Foreskin fibroblast (primary cell): ENCODE measurements at places on chromosomes 1 and 21.

GRCh38 chr1:38559446-38560165 lies 300.0 kb downstream of the RRAGC start:
- no peak for DNase-seq

DNA sequence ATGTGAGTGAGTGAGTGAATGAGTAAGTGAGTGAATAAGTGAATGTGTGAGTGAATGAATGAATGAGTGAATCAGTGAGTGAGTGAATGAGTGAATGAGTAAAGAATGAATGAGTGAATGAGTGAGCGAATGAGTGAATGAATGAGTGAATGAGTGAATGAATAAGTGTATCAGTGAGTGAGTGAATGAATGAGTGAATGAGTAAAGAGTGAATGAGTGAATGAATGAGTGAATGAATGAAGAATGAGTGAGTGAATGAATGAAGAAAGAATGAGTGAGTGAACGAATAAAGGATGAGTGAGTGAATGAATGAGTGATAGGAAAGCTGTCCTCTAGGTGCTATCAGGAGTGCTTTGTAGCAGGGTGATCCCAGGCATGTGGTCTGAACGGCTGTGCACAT lies 35.7 kb downstream of the CFAP74 start:
- no peak for DNase-seq

DNA sequence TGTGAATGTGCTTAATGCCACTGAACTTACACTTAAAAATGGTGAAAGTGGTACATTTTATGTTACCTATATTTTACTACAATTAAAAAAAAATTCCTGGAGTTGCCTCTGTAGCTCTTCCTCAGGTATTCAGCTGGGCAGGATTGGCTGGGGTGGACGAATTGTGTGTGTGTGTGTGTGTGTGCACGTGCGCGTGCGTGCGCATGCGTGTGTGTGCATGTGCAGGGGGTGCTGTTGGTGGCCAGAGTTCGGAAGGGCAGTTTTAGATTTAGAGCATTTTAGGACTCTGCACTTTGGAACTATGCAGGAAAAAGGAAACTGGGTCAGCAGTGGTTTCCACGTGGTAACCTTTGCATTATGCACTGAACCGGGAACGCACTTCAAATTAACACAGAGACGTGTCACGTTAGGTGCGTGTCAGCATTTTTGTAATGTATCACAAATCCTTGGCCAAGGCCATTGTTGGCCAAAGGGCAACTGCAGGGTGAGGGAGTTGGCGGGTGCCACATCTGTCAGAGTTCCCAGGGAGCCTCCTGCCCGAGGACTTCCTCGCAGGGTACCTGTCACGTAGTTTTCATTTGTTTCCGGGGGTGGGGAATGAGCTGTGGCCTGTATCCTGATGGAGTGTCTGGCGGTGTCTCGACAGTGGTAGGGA lies 312.8 kb downstream of the CAMTA1 start:
- no peak for DNase-seq

DNA sequence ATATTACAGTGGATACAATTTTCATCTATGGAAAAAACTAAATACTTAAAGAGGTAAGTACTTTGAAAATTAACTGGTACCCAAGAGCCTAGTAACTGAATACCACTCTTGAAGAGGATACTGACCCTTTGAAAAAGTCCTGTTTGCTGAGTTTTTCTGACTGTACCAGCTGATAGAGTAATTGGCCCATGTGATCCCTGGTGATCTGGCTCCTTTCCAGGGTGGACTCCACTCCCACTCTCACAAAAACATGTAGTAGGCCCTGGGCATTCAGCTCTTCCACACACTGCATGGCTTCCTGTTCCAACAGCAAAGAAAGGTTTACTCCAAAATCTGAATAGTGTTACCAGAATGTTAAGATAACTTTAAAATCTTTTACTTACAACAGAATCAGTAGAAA lies 53.6 kb upstream of the HP1BP3 start:
- DNase-seq, result no peak

DNA sequence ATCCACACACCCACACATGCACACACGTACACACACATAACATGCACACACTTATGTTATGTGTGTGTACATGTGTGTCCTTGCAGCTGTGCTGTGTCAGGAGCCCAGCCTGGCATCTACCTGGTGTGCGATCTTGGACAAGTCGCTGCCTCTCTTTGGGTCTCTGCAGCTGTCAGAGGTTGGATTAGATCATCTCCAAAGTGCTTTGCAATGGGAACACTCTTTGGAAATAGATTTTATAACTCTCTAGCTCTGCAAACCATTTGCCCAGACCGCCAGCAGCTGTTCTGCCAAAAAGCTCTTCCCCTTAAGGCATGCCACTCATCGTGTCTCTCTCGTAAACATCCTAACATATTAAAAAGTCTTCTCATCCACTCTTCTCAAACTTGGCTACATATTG lies 4.7 kb downstream of the PKP1 start:
- no peak for DNase-seq

GRCh38 chr1:223748773-223749733 lies 36.7 kb downstream of the CAPN2 start:
- peak; percentile 43 for DNase-seq

DNA sequence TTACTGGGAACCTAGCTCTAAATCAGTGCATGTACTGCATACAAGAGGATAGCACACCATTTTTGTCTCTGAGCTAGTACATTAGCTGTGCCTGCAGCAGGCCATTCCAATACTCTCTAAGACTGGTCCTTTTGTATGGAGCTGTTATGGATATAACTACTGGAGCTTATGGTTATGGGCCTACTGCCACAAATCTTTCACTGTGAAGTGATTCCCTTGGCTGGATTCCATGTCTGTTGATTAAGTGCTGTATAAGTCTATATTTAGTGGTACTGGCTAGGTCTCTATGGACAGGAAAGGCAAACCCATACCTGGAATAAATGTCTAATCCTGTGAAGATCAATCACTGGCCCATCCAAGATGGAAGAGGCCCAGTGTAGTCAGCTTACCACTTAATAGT lies 12.0 kb downstream of the ZFYVE9 start:
- DNase-seq, result peak; percentile 35

DNA sequence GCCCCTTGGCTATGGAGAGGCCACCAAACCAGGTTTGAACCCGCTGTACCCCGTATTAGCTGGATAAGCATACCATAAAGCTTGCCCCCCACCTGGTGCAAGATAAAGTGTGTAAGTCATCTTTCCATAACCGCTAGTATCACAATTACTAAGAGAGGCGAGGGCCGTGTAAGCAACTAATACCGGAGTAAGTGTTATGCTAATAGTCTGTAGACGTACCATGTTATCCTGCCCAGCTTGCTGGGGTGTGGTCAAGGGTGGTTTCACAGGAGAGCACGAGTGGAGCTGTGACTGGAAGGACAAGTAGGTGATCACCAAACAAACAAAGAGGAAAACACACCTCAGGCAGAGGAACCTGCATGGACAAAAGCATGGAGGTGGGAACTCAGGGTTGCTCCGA lies 3.6 kb upstream of the TNFRSF1B start:
- DNase-seq, result no peak
